ENCODE measurements at places on chromosomes 12 and 14.

- DNase-seq: no peak
Measured at GRCh38 chr12:31261744-31262143, 64.2 kb downstream of the SINHCAF start.

- DNase-seq: no peak
Measured at GRCh38 chr12:53750812-53751335, 905 bp downstream of the CISTR start.

DNA sequence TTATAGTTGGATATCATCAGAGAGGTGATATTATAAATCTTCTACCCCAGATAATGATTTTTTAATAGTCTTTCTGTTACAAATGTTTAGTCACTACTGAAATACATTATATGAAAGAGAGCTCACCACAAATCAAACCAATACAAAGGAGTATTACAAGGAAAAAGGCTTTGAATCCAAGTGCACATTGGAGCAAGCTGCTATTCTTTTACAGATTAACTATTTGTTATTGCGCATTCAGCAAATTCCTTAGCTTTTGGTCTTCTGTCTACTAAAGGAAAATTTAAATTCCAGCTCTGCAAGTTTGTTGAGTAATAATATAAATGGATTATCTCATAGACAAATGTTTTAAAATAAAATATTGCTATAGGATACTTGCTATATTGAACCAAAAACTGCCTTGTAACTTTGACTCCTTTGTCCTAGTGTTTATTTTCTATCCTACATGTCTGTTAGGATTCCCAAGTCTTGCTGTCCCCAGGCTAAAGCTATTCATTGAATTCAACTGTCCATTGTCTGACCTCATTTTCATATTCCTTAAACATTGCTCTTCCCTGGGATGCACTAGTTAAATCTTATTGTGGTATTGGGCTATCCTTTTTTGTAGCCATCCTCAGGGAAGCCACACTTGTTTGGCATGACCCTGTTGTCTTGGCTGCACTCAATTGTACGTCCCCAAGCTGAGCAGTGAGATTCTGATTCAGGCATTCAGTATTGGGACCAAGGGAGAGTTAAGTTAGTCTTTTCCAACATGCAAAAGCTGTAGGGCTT, 41.5 kb downstream of the PDE3A start:
- DNase-seq: no peak

GRCh38 chr12:110585231-110585799, 2.2 kb upstream of the PPTC7 start:
- no peak for DNase-seq

- DNase-seq: no peak
Measured at GRCh38 chr12:116366456-116366776, 88.9 kb upstream of the MED13L start.

DNA sequence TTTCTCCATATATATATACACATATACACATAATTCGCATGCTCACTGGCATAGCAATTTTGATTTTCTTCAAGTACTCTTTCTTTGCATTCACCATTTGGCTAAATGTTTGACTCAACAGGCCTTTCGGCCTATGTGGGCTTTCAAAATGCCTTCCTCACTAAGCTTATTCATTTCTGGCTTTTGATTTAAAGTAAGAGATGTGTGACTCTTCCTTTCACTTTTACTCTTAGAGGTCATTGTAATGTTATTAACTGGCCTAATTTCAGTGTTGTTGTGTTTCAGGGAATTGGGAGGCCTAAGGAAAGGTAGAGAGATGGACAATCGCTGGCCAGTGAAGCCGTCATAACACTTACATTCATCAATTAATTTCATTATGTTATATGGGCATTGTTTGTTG, 14.5 kb upstream of the KLRD1 start:
- no peak for DNase-seq

DNA sequence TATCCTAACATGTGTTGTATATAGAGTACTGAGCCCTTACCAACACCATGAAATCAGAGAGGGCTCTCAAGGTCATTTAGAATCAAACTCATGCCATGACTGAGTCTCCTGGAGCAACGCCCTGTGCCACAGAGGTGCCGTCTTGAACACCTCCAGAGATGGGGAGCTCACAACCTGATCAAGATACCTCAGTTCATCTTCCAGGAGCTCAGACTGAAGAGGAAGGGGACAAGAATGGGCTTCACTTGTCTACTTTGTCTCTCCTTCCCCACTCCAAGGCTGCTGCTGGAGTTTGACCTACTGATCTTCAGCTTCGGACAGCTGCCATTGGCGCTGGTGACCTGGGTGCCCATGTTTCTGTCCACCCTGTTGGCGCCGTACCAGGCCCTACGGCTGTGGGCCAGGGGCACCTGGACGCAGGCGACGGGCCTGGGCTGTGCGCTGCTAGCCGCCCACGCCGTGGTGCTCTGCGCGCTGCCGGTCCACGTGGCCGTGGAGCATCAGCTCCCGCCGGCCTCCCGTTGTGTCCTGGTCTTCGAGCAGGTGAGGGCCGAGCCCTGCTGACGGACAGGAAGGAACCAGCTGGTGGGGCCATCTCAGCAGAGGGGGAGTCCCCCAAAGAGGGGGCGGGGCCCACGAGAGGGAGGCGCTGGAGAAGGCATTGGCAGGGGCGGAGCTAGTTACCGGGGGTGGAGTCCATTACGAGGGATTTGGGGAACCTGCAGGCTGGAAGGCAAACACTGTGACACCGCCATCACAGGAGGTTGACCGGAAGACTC, 12.0 kb downstream of the SOAT2 start:
- no peak for DNase-seq

DNA sequence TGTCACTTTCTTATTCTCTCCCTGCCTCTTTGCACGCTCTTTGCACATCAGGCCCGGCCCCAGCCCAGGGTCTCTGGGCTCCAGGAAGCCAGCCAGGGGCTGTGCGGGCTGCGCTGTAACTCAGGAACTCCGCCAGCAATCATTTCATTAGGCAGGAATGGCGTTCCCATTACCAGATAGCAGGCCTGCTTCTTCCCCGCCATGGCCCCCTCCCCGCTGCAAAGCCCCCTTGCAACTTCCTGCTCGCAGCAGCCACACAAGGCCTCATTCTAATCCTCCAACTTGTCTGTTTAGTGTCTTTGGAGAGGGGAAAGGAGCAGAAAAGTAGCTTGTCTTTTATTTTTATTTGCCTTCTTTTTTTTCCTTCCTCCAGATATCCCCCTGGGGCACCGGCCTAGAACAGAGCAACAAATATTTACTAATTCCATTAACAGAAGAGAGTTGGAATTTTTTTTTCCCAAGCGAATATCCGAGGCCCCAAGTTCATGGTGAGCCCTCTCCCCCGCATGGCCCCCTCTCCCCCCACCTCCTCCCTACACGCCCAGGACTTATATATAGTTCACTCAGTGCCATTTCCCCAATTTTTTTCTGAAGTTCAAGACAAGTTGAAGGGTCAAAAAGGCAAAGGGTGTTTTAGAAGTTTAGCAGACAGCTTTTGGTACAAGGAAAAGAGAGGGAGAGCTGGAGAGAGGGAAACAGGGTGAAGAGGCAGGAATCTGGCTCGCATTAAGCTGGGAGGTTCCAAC, 329.4 kb upstream of the TBX3 start:
- DNase-seq: no peak

GRCh38 chr14:102496958-102497744, 12.4 kb downstream of the ANKRD9 start:
- no peak for DNase-seq

- DNase-seq: no peak
Measured at GRCh38 chr12:113796852-113797534, 169.1 kb downstream of the RBM19 start.

DNA sequence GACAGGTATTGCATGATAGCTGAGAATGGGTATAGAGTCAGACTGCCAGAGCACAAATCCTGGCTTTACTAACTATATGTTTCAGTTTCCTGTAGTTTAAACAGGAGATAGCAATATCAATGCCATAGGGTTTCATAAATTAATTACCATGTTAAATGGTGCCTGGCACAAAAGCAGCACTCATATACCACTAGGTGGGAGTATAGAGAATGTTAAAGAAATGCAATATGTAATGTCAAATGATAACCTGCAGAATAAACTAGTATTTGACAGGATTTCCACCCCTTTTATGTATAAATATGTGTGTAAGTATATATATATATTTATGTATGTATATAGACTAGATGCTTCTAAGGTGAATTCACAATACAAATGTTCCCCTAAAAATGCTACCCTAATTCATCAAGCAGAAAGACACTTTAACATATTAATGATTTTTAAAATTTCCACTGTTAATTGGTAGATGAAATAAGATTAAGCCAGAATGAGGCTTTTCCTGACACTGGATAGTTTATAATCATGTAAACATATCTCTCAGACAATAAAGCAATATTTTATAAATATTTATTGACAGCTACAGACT, 8.6 kb downstream of the WDR89 start:
- DNase-seq: no peak

DNA sequence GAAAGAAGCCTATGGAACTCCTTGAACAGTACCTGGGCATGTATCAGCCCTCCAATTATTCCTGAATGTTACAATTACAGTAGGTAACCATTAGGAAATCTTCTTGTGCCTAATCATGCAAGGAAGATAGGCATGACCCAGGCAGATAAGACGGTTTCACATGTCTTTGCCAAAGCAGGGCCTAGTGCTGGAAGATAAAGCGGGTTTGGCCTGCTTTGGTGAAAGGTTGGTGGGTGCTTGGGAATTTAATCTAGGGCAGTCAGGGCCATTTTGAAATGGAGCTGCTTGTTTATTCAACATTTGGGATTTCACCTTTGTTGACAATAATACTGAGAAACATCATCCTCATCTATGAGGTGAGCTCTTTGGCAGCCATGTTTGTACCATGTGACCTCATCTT, 12.5 kb upstream of the SRSF5 start:
- no peak for DNase-seq

DNA sequence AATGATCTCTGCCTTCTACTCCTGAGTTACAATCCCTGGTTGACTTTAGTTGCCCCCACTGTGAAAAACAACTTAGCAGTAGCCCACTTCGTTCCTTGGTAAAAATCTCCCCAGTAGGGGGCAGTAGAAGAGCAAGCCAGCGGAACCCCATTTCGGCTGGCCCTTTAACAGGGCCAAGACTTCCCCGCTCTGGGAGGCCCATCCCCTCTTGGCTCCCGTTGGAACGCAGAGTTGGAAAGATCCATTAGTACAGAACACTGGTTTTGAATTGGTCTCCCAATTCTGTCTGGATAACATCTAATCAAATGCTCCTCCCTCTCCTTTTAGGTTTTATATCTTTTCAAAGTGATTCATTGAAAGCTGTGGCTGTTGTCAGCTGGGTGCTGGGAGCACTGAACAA, 1133.3 kb downstream of the BCL11B start:
- DNase-seq: peak; percentile 29

DNA sequence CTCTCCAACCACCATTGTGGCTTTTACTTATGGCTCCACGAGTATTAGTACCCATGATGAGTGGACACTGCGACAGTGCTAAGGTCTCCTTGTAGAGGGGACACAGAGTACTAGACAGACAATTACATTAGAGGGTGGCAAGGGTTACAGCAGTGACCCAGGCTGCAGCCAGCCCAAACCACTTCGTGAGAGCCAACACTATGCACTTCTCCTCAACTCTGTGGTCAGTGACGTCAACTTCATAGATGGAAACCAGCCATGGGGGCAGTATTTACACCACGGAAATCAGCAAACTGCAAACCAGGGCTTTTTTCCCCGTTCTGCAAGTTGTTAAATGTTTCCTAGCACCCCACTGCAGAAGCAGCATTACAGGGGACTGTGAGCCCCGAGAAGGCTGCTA, 61.6 kb upstream of the ZFP36L1 start:
- no peak for DNase-seq

DNA sequence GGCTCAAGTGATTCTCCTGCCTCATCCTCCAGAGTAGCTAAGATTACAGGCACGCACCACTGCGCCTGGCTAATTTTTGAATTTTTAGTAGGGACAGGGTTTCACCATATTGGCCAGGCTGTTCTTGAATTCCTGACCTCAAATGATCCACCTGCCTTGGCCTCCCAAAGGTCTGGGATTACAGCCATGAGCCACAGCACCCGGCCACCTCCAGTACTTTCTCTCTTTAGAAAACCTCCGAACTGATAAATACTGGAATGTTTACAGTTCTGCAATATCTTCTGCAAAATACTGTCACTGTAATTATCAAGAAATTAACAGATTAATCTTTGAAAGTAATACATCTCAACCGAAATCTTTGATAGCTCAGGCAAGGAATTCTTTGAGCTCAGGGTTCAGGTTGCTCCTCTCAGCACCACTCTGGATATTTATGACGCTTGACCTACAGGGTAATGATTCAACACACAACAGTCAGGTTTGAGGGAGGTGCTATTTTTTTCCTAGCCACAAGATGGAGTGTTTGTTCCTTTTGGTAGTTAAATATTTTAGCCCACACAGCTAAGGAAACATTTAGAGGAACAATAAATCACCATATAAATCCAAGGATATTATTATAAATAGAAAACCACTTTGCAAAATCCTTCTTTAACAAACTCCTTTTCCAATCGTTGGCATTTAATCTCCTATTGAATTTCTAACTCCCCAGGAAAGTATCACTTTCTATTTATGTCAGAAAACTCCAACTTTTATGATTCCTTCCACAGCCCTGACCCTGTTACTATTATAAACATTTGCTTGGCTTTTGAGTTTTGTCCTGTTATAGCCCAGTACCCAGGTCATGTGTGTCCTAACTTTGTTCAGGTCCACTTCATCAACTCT, 48.6 kb upstream of the GTF2A1 start:
- DNase-seq: peak; percentile 39

GRCh38 chr12:38469715-38470114, 153.1 kb downstream of the ALG10B start:
- no peak for DNase-seq

DNA sequence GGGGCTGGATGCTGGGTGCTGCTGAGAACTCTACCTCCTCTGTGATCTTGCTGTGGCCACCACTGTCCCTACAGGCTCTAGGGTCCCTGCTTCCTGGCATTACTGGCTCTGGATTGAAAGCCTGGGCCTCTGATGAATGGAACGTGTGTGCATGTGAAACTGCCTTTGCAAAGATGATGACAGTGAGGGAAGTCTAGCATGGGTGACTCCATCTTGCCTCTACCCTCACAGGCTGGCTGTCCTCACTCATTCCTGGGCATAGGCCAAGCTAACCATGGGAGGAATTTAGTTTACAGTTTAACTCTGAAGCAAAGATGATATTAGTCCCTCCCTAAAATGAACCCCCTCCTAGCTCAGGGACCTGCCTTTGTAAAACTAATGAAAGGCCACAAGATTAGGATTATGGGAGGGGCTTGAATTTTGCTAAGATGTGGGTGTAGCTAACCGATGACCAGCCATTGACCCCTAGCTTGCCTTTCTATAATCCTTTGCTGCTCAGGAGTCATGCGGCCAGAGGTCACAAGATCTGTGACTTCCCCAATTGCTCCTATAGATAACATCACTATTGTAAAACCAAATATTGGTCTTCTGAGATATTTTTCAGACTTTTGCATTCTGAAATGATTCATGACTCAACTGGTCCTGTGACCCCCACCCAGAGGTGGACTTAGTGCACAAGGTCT, 2.2 kb upstream of the C1S start:
- DNase-seq: no peak

Data from iPS DF 6.9 (cell line).